ENCODE measurements at places on chromosomes 11 and 22.

DNA sequence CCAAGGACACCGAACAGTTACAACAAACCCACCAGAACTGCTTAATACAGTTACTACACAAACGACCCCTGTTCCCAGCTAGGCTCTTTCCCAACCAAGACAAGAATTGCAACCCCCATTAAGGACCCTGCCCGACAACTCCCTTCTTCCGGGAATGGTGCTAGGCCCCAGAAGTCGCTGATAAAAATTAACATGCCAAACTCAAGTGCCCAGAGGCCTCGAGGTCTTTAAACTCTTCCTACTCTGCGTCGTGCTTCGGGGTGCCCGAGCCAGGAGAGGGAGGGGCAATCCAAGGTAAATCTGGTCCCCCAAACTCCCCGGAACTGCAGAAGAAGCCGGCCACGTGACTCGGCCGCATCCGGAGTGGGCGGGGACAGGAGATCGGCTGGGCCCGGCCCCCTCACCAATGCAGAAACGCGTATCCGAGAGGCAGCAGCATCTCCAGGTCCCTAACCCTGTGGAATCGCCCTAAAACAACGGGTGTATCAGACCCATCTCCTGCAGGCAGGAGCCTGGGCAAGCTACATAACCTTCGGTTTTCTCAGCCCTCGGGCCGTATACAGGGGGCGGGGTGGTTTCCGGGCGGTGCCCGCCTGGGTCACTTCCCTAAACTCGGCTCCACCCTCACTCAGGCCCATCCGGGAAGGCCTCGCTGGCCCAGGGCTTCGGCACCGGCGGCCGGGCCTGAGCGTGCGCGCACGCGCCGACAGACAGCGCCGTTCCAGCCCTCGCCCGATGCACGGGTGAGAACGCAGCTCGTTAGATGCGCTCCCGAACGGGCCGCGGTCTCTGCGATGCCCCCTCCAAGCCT lies 1.1 kb downstream of the CFL1 start:
- peak overlapping the region; percentile 72 for H3K27ac ChIP-seq
- peaks cover 57% of the 10 kb centered on the region for H3K36me3 ChIP-seq
- H3K4me1 ChIP-seq, result peaks cover 44% of the 10 kb centered on the region
- no peaks in the 10 kb centered on the region for H3K27me3 ChIP-seq
- DNase-seq, result peak; percentile 84
- H3K4me3 ChIP-seq, result peak overlapping the region; percentile 91

DNA sequence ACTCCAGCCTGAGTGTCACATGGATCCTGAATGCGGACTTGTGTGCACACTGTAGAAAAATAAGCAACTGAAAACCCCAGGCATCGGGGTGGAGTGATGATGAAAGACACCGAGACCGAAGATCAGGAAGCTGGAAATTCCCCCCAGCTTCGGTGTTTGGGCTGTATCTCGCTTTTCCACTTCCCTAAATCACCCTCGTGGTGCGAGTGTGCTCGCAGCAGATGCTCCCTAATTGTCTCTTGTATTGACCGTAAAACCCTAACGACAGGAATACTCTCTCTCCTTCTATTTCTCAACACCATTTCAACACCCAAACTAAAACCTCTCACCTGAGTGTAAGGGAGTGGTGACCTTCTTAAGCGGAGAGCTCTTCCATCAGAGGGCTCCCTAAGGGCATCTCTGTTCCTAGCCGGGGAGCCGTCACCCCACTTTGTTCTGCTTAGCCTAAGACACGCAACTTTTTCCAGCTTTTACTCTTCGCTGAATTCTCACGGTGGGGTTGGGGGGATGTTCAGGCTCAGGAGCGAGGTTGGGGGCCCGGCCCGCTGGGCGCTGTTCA lies 635 bp upstream of the GRK3 start:
- H3K27me3 ChIP-seq, result no peaks in the 10 kb centered on the region
- DNase-seq, result peak; percentile 15
- peaks cover 6% of the 10 kb centered on the region for H3K36me3 ChIP-seq
- peaks cover 49% of the 10 kb centered on the region for H3K4me1 ChIP-seq
- H3K4me3 ChIP-seq, result peak overlapping the region; percentile 88
- peak overlapping the region; percentile 92 for H3K27ac ChIP-seq

DNA sequence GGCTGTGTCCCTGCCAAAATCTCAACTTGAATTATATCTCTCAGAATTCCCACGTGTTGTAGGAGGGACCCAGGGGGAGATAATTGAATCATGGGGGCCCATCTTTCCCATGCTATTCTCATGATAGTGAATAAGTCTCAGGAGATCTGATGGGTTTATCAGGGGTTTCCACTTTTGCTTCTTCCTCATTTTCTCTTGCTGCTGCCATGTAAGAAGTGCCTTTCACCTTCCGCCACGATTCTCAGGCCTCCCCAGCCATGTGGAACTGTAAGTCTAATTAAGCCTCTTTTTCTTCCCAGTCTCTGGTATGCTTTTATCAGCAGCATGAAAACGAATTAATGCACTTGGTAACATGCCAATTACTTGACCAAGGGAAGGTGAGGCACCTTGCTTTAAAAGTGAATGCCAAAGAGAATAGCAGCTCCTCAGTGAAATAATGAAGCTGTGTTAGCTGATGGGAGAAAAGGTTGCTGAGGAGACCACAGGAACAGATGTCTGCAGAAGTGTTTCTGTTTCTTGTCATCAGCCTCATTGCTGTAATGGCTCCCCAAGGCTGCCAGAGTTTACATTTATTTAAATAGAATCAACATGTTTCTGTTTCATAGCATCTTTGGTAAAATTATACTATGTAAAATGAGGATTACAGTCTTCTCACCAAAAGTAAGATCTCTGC lies 89.0 kb upstream of the CD44 start:
- H3K27me3 ChIP-seq, result peaks cover 10% of the 10 kb centered on the region
- H3K36me3 ChIP-seq, result peaks cover 31% of the 10 kb centered on the region
- peaks cover 54% of the 10 kb centered on the region for H3K4me1 ChIP-seq
- DNase-seq, result no peak
- peak overlapping the region; percentile 75 for H3K4me3 ChIP-seq

DNA sequence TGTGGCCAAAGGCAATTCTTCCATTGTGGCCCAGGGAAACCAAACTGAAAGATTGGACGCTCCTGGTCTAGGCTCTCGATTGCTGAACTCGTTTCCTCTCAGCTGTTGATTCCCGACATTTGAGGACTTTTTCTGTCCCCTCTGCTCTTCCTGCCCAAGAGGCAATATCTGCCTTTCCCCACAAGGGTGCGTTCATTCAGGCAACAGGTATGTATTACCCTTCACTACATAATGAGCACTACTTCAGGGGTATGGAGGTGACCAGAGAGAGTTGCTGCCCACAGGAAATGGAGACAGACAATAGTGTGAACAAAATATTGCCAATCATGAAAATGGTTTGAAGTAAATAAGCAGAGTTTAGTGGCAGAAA lies 8.2 kb downstream of the PTH start:
- peaks cover 6% of the 10 kb centered on the region for H3K27me3 ChIP-seq
- no peak for DNase-seq
- H3K36me3 ChIP-seq, result no peaks in the 10 kb centered on the region
- peak overlapping the region; percentile 58 for H3K4me3 ChIP-seq
- H3K4me1 ChIP-seq, result peaks cover 5% of the 10 kb centered on the region

- no peak for DNase-seq
- no peaks in the 10 kb centered on the region for H3K36me3 ChIP-seq
- peaks cover 21% of the 10 kb centered on the region for H3K27me3 ChIP-seq
- H3K4me3 ChIP-seq, result no peak overlapping the region
Measured at GRCh38 chr22:50129121-50129736, 39.4 kb downstream of the MOV10L1 start.

- no peaks in the 10 kb centered on the region for H3K4me1 ChIP-seq
- H3K27me3 ChIP-seq, result no peaks in the 10 kb centered on the region
- no peak overlapping the region for H3K27ac ChIP-seq
Measured at GRCh38 chr11:71322861-71323582, 70.6 kb upstream of the SHANK2 start.

DNA sequence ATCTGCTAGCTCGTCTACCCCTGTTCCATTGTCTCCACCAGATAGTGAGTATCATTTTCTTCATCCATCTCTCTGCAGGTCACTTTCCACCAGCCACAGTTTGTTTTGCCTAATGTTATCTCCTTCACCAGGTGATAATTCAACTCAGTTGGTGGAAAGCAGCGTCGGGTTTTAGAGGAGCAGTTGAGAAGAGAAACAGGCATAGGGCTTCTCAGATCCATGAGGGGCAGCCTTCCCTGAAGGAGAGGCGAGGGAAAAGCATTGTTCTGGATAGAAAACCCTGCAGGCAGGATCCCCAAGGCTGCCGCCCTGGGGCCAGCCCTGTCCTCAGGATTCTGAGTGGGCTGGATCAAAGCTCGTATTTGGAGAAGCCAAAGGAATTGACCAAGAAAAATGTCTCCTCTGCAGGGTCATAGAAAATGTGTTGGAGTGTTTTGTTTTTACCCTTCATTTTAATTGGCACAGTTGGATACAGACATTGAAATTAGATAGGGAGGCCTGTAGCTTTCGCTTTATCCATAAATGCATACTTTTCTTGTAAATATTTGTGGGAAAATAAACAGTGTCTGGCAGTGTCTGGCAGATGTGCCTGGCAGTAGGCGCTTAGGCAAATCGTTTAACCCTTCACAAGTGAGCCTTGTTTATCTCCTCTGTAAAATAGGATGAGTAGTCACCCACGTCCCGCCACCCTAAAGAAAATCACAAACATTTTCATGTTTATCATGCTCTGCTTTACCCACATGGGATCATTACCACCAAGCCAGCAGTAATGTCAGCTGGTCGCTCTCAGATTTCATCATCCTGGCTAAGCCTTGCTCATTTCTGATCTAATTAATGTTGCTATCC lies 73.4 kb upstream of the TTC12 start:
- H3K4me3 ChIP-seq, result no peak overlapping the region
- DNase-seq, result no peak
- H3K36me3 ChIP-seq, result no peaks in the 10 kb centered on the region
- H3K4me1 ChIP-seq, result peaks cover 14% of the 10 kb centered on the region
- no peak overlapping the region for H3K27ac ChIP-seq
- H3K27me3 ChIP-seq, result peaks cover 46% of the 10 kb centered on the region

GRCh38 chr11:28483072-28483867 lies 375.1 kb downstream of the METTL15 start:
- H3K36me3 ChIP-seq, result no peaks in the 10 kb centered on the region
- DNase-seq, result no peak
- no peaks in the 10 kb centered on the region for H3K27me3 ChIP-seq
- no peak overlapping the region for H3K4me3 ChIP-seq
- H3K27ac ChIP-seq, result no peak overlapping the region

GRCh38 chr11:41177791-41178190 lies 281.7 kb downstream of the LRRC4C start:
- no peaks in the 10 kb centered on the region for H3K36me3 ChIP-seq
- no peak overlapping the region for H3K27ac ChIP-seq
- no peaks in the 10 kb centered on the region for H3K4me1 ChIP-seq

DNA sequence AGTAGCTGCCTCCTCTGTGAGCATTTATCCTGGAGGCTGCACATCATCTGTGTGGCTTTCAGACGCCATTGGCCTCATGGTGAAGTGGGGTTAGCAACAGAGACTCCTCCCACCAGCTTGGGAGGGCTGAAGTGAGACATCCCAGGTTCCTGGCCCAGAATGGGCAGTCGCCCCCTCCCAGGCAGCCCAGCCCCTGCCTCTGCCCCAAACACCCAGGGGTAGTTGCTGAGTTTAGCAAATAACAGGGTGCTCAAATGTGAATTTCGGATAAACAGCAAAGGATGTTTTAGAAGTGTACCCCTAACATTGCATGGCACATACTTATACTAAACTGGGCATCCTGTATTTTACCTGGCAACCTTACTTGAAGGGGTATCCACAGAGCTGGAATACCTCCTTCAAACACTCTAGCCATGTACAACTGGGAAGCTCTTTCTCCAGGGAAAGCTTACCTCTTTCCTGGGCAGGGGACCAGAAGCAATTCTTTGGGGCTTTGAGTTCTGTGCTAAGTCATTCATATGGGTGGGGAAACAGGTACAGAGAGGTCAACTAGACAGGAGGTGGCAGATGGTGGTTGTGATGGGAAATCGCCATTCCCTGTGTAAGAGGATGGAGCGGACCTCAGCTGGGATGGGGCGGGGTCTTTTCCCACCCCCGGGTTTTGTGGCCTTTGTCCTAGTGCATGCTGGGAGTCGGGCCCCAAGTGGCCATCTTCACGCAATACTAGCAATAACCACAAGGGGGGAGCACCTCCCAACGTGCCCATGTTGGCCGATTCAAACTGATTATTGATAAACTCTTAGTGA lies 19.3 kb downstream of the MTFP1 start:
- peak; percentile 54 for DNase-seq
- H3K36me3 ChIP-seq, result peaks cover 3% of the 10 kb centered on the region
- no peak overlapping the region for H3K27ac ChIP-seq
- no peak overlapping the region for H3K4me3 ChIP-seq

GRCh38 chr11:76974179-76974891 lies 59.9 kb upstream of the B3GNT6 start:
- DNase-seq, result no peak
- no peak overlapping the region for H3K27ac ChIP-seq
- no peak overlapping the region for H3K4me3 ChIP-seq
- no peaks in the 10 kb centered on the region for H3K4me1 ChIP-seq
- peaks cover 11% of the 10 kb centered on the region for H3K36me3 ChIP-seq

DNA sequence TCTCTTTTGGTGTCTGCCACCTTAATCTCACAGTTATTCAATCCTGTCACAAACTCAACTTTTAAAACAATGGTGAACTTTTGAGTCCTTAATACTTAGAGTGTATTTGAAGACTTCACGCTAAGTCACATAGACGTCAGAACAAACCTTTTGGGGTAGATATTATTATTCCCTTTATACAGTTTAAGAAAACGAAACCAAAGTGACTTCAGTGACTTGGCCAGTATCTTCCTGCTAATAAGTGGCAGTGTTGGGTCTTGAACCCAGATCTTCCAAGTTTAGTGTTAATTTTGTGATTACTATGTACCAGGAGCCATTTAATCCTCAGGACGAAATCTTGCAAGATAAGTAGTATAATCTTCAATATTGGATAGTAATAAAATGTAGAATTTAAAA lies 691 bp downstream of the CEP295 start:
- peak overlapping the region; percentile 94 for H3K27ac ChIP-seq
- H3K4me1 ChIP-seq, result peaks cover 39% of the 10 kb centered on the region
- peaks cover 22% of the 10 kb centered on the region for H3K36me3 ChIP-seq
- peak overlapping the region; percentile 95 for H3K4me3 ChIP-seq

DNA sequence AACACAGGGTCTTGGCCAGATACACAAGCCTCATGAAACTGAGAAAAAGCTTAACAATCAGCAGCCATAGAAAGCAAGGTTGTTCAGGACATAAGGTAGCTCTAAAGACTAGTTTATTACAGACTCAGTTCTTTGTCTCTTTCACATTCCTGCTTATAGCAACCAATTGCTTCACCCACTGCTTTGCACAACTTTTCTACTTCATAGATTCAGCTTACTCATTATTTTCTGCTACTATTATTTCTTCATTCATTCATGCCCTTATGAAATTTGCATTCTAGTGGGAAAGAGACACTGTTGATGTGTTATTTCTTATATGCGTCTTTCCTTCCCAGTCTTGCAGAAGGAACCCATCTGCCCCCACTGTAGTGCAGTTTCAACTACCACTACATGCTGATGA lies 4.7 kb downstream of the CCDC34 start:
- H3K27me3 ChIP-seq, result no peaks in the 10 kb centered on the region
- no peak overlapping the region for H3K4me3 ChIP-seq
- peaks cover 2% of the 10 kb centered on the region for H3K36me3 ChIP-seq
- DNase-seq, result no peak
- peaks cover 10% of the 10 kb centered on the region for H3K4me1 ChIP-seq

- H3K27me3 ChIP-seq, result no peaks in the 10 kb centered on the region
- H3K36me3 ChIP-seq, result peaks cover 6% of the 10 kb centered on the region
- H3K4me3 ChIP-seq, result no peak overlapping the region
- no peak overlapping the region for H3K27ac ChIP-seq
- no peak for DNase-seq
Measured at GRCh38 chr22:46061501-46062231, 84.7 kb upstream of the WNT7B start.

- no peaks in the 10 kb centered on the region for H3K4me1 ChIP-seq
- H3K4me3 ChIP-seq, result no peak overlapping the region
- peaks cover 16% of the 10 kb centered on the region for H3K27me3 ChIP-seq
- H3K36me3 ChIP-seq, result no peaks in the 10 kb centered on the region
Measured at GRCh38 chr11:60797846-60798630, 12.9 kb downstream of the MS4A10 start.

All from T-helper 2 cell treated with Interferon-gamma antibody and Interleukin-4, amounts not matched to agents 5 μg/mL and 100 μg/mL, for 36 hours (primary cell).